ENCODE measurements at places on chromosomes 2 and 18.

GRCh38 chr2:74843899-74844298 is 10.0 kb downstream of the HK2 start:
- no peak for DNase-seq

DNA sequence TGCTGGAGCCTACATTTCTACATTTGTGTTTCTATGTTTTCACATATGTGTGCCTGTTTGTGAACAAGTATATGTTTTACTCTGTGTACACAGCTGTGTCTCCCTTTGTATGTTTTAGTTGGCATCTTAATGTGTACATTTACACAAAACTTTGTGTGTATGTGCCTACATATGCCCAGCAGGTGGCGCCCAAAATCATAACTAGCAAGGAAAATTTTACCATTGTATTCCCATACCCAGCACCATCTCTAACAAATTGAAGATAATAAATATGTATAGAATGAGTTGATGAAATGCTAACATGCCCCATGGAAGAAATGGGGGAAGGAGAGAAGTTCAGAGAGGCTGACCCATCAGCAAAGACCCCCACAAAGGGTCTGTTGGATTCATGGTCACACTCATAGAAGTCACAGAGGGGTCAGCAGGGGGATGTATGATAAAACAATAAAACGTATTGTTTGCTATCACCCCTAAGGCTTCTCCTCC is 48.1 kb downstream of the PKDCC start:
- DNase-seq = peak; percentile 53

DNA sequence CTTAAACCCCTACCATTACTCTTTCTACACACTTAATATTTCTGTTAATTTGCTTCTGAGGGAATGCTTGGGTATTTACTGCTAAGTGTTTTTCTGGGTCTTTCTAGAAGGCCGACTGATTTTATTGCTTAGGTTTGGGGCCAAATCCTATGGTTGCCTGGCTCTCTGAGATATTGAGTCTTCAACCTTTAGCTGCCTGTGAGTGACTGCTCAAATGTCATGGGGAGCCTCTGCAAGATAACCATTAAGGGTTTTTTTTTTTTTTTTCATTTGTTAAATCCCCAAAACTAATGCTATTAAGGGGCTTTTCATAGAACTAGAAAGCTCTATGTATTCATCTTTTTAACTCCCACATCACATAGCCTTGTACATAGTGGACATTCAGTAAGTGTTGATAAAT is 5.0 kb downstream of the OSBPL6 start:
- DNase-seq = no peak

- no peak for DNase-seq
Observed at GRCh38 chr18:3748086-3748485, 298.1 kb downstream of the TGIF1 start.

DNA sequence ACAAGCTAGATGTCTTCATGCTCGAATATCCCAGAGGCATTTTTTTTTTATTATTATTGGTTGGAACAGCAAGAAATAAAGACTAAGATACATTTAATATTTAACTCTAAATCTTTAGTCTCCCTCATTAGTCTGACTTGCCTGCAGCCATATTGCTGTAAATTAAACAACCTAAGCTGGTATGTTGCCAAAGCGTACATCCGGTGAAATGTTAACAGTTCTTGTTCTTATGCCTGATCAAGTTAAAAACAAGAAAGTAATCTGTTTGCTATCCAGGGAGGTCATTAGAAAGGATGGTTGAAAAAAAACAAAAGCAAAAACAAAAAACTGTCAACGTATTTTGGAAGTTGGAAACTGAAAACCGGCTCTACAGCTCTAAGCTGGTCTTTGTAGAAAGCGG is 125.9 kb upstream of the NABP1 start:
- no peak for DNase-seq

DNA sequence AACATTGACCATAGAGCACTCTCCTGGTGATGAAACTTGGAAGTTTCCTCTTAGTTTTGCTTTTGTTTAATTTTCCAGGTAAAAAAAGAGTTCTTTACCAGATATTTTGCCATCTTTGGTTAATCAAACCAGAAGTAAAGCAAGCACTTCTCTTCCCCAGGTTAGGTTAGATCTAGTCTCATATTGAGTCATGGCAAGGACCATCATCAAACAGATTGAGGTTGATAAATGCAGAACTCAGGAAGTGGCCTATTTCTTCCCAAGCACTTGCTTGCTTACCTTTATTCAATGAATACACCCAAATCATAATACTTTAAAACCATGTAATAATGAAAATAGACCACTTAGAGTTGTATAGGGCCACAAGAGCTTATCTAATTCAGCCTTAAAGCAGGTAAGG is 23.4 kb downstream of the DNAH6 start:
- no peak for DNase-seq

GRCh38 chr2:202042444-202042843 is 8.8 kb downstream of the FZD7 start:
- no peak for DNase-seq

- no peak for DNase-seq
Observed at GRCh38 chr2:96353032-96353561, 17.5 kb downstream of the NCAPH start.

DNA sequence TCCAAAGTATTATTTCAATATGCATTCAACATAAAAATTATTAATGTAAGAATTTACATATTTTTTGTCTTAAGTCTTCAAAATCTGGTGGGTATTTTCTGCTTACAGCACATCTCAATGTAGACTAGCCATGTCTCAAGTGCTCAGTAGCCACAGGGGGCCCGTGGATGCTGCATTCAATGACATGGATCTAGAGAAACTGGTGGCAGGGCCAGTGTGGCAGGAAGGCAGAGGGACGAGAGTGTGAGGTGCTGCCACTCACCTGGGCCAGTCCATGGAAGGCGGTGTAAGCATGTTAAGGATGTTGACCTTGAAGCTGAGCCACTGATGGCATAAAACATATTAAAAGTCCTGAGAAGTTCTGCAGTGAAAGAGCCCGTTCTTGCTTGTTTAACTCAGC is 6.2 kb upstream of the LIPG start:
- DNase-seq = no peak

- no peak for DNase-seq
Observed at GRCh38 chr2:9599430-9599829, 31.4 kb downstream of the YWHAQ start.

- DNase-seq = no peak
Observed at GRCh38 chr2:235740821-235741220, 247.0 kb downstream of the AGAP1 start.

- DNase-seq = no peak
Observed at GRCh38 chr2:234496055-234496834, 636 bp downstream of the ARL4C start.

DNA sequence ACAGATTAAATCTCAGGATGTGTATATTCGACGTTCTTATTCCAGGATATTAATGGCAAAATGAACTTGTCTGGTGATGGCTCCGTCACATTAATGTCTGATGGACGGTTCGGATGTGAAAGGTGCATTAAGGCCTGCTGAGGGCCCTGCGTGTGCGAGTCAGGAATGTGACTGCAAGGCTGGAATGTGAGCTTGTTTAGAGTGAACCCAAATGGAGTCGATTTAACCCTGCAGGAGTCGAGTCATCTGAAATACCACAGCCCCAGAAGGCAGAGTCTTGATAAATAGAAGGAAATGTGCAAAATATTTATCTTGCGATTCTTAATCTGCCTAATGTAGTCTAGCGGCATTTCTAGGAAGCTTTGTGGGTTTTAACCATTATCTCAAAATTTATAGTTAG is 44.3 kb downstream of the RDH14 start:
- no peak for DNase-seq

DNA sequence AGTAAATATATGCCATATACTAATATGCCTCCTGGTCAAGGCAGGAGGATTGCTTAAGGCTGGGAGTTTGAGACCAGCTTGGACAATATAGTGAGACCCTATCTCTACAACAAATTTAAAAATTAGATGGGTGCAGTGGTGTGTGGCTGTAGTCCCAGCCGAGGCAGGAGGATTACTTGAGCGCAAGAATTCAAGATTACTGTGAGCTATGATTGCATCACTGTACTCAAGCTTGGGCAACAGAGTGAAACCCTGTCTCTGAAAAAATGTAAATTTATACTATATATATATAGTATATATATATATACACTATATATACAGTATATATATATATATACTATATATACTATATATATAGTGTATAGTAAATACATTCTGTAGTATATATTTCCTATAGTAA is 30.0 kb upstream of the NPC1 start:
- DNase-seq = no peak

DNA sequence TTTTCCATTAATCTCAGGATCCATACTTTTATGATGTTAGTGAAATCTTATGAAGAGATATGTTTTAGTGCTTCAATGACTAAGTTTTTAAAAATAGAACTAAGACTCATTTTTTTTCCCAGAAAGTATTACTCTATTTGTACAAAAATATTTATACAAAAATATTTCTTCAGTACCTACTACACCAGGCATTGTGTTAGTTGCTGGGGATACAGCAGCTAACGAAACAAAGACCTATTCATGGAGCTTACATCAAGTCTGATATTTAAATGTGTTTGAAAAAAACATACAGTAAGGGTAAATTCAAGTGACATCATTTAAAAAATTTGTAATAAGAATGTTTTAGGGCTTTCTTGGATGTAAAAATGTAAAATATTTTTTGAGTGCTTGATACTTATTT is 11.6 kb downstream of the VAPA start:
- DNase-seq = no peak

- DNase-seq = peak; percentile 72
Observed at GRCh38 chr2:10407841-10408648, 40.1 kb downstream of the ODC1 start.

GRCh38 chr2:164903204-164903603 is 52.1 kb downstream of the SLC38A11 start:
- no peak for DNase-seq

DNA sequence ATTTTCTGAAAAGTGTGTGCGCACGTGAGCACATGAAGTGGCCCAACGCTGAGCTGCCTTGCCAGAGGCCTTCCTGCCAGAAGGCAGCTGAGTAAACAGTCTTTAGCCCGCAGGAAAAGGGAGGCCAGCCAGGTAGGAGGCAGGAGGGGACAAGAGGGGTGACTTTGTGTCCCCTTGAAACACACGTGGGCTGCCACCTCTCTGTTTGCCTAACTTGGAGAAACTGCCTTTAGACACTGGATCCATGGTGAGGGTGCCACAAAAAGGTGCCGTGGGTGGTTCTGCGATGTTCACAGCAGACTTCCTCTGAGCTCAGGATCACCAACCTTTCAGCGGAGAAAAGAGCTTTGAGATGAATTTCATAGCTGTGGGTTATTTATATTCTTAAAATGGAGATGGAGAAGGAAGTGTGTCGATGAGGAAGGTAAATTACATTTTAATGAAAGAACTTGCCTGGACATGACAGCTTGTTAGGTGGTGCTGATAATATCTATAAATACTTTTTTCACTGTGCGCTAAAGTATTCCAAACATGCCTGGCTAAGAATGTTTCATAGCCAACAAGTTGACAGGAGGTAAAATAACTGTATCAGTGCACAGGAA is 36.6 kb upstream of the ASB1 start:
- DNase-seq = no peak

GRCh38 chr2:141455211-141455826 is 675.5 kb downstream of the LRP1B start:
- no peak for DNase-seq

GRCh38 chr2:216478151-216478550 is 20.5 kb upstream of the RPL37A start:
- peak; percentile 36 for DNase-seq

DNA sequence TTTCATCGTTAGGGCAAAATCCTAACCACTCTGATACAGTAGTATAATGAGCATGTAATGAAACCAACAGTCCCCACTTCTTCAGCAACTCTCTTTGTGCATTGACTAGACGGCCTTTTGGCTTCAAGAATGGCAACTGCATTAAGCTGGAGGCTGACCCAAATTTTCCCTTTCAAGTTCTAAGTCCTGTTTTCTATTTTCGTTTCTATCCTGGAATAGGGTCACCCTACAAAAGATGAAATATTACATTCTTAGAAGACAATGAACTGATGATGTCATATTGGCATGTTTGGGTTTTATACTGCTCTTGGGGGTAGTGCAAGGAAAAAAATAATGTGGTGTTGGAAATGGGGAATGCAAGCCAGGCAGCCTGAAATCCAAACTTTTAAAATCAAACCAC is 254.4 kb downstream of the ETAA1 start:
- no peak for DNase-seq

GRCh38 chr2:1414121-1414520 is 858 bp downstream of the TPO start:
- DNase-seq = no peak

DNA sequence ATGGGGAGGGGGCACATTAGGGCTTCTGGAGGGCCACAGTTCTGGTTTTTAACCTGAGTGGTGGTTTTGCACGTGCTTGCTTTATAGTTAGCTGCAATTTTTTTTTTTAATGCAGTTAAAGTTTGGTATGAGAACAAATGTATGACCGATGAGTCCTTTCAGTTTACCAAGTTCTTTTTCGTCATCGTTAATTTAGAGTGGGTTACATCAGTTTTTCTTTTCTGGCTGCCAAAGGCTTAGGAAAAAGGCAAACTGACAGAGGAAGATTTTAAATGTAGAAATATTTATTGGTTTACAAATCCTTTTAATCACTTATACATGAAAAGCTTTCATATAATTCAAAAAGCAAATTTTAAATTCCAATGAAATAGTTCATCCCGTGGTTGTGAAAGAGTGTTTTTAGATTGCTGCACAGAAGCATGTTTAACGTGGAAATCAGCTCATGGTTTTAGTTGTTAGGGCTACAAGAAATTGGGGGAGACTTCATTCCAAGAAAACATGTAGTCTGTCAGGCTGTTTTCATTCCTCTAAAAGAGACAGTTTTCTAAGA is 82.9 kb downstream of the MSH2 start:
- DNase-seq = no peak

DNA sequence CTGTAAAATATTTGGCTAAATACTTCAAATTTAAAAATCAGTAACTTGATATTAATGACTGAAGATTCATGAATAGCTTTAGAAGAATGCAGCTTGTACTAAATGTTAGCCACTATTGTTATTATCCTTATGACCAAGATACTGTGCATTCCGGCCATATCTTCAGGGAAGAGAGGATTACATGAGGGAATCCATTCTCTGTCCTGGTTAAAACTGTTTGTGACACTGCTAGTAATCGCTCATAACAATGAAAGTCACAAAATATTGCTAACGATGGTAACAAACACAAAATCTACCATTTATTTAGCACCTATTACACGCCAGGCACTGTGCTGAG is 217.7 kb downstream of the PRKCE start:
- DNase-seq = no peak

GRCh38 chr2:219552382-219553167 is 8.7 kb downstream of the TMEM198 start:
- DNase-seq = peak; percentile 56

DNA sequence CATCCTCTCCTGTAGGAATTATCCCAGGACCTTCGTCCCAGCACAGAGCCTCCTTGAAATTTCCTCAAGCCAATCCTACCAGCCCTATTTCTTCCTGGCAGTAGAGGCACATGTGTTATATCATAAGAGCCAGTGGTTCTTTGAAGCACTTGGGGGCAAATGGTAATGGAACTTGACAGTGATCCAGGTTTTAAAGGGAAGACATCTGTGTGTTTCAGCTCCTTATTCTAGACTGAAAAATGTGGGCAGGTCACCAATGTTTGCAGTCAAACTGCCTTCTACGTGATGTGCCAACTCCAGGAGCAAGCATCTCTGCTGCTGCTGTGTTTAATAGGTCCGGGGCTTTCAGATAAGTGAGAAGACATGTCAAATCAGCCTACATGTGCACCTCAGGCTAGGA is 157.1 kb downstream of the GALNT14 start:
- no peak for DNase-seq

- no peak for DNase-seq
Observed at GRCh38 chr2:170088776-170089175, 89.2 kb upstream of the MYO3B start.

GRCh38 chr2:177195194-177195593 is 17.4 kb upstream of the HNRNPA3 start:
- DNase-seq = no peak

Measured in stimulated activated CD4-positive, alpha-beta T cell treated with anti-CD3 and anti-CD28 coated beads, Interleukin-15, amount 100 ng/mL, for 48 hours (primary cell).